ENCODE measurements at places on chromosomes 3 and 15. TPM values are rescaled to one million over a fixed set of nuclear protein-coding genes. Genes with fewer than 3 reads are reported as not detected.

Gene AQP9
- 0.18 TPM for total RNA-seq

Gene ECE2
- not detected for total RNA-seq

Gene SLC27A2
- 20.7 TPM for total RNA-seq

Gene PRR20G
- not detected for total RNA-seq

Gene CCDC80
- total RNA-seq = not detected

Gene SV2B
- 0.05 TPM for total RNA-seq

Gene TM2D3
- 34.3 TPM for total RNA-seq

Gene SCAANT1
- not detected for total RNA-seq

Gene PLA2G4D
- not detected for total RNA-seq

Gene TYRO3
- total RNA-seq = 3.1 TPM

Gene CHST13
- not detected for total RNA-seq

Gene SECISBP2L
- 22.4 TPM for total RNA-seq

Gene CIDEC
- total RNA-seq = not detected

All from activated CD4-positive, alpha-beta T cell treated with anti-CD3 and anti-CD28 coated beads for 36 hours (primary cell).